Panc1 (cell line): ENCODE measurements at places on chromosomes 12 and 14. TPM values are rescaled to one million over a fixed set of nuclear protein-coding genes. Genes with fewer than 3 reads are reported as not detected.

GRCh38 chr12:104708891-104709290, 249.2 kb downstream of the SLC41A2 start:
- DNase-seq = no peak

DNA sequence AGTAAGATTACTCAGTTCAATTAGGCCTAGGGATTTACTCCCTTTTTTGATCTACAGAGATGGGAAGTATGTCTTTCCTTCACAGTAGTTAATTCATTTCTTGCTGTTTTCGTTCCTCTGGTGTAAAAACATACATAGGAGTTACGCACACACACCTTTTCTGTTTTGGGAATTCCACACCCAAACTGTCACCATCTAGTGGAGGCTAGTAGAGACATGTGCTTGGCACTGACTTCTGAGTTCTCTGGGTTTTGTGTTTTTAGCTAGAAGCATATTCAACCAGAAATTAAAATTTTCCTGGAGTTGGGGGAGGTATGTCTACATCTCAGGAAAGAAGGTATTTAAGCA, 1.4 kb downstream of the SUSD6 start:
- no peak for DNase-seq

DNA sequence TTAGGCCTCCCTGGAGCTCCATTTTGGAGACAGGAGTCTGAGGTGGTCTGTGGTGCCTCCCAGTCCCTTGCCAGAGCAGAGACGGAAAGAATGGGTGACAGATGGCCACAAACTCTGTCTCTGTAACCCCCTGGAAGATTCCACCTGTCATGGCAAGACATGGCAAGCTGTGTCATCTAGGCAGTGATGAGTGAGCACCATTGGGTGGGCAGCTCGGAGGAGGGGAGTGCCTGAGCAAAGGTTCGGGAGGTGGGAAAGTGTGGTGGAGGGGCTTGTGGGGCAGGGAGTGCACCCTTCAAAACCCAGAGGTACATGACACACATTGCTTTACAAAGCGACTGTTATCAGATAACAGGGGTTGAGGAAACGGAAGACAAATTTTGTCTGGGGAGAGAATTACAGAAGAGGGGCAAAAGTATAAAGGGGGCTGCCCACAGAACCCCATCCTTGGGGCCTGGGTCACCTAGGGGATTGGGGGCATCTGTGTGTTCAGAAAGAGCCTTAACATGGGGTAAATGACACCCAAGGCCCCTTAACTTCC, 3.5 kb downstream of the RIN3 start:
- DNase-seq = no peak

GRCh38 chr14:51870606-51871005, 10.2 kb downstream of the GNG2 start:
- DNase-seq = no peak

- no peak for DNase-seq
Measured at GRCh38 chr12:98509063-98509462, 6.3 kb upstream of the TMPO start.

- DNase-seq = no peak
Measured at GRCh38 chr14:77040741-77041653, 12.5 kb upstream of the IRF2BPL start.

AACS gene
- 34.7 TPM for total RNA-seq
